Activated CD4-positive, alpha-beta memory T cell treated with anti-CD3 and anti-CD28 coated beads for 36 hours (primary cell): ENCODE measurements at places on chromosomes 12 and 14. TPM values are rescaled to one million over a fixed set of nuclear protein-coding genes. Genes with fewer than 3 reads are reported as not detected.
A peak's percentile ranks its signal among the peaks of the same experiment; 100 is the strongest.

The TEX52 gene
- 0.19 TPM for total RNA-seq

The RPL41 gene
- total RNA-seq = 5,251 TPM

The HOMEZ gene
- 12.3 TPM for total RNA-seq

The TBX3 gene
- not detected for total RNA-seq

The ST8SIA1 gene
- 9.6 TPM for total RNA-seq

The PRICKLE1 gene
- not detected for total RNA-seq

DNA sequence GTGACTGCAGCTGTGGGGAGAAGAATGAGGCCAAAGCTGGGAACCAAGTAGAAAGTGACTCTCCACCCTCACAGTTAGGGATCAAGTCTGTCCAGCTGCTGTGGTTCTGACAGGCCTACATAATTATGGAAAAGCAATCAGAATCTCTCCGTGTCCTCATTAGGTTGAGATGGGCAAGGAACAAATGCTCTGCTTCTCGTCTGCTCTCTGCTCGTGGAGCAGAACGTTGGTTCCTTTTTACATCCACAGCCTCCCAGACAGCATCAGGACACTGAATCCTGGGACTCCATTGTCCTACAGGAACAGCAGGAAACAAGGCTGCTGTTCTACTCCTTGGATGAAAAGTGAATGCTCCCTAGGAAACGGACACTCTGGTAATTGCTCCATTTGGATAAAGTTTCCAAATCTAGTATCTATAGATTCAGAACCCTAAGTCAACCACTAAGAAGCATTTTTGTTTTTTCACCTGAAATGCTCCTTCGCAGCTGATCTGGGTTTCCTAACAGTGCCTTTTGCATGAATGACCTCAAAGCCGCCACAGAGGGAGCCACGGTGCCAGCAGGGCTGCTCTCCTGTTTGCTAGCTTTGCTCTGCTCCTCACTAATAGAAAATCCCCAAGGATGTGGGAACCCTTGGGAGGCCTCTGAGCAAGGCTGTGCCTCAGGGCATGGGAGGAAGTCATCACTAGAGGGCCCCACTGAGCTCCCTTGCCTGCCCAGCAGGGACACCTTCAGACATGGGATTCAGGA, 102.0 kb downstream of the EGLN3 start:
- DNase-seq = peak; percentile 29

DNA sequence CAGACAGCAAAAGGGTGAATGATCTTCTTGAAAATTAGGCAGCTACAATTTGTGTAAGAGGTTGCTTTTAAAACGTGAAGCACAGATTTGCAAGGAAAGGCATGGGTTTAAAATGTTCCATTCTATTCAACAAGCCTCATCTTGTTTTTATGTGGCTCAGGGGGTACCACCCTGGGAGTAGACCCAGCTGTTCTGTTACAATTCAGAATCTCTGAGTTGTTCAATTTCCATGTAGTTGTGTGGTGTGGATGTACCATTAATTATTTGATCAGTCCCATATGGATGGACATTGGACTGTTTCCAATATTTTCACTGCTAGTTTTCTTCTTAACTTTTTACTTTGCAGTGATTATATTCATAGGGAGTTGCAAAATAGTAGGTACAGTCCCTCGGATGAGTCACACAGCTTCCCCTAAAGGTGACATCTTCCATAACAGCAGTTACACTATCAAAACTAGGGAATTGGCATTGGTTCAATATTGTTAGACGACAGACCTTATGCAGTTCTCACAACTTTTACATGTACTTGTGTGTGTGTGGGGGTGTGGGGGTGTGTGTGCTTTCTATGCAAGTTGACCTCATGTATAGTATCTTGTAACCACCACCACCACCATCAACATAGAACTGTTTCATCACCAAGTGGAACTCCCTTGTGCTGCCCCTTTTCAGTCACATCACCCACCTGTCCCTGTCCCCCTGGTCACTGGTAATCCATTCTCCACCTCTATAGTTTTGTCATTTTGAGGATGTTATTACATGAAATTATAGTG, 59.0 kb upstream of the CAPRIN2 start:
- no peak for DNase-seq

DNA sequence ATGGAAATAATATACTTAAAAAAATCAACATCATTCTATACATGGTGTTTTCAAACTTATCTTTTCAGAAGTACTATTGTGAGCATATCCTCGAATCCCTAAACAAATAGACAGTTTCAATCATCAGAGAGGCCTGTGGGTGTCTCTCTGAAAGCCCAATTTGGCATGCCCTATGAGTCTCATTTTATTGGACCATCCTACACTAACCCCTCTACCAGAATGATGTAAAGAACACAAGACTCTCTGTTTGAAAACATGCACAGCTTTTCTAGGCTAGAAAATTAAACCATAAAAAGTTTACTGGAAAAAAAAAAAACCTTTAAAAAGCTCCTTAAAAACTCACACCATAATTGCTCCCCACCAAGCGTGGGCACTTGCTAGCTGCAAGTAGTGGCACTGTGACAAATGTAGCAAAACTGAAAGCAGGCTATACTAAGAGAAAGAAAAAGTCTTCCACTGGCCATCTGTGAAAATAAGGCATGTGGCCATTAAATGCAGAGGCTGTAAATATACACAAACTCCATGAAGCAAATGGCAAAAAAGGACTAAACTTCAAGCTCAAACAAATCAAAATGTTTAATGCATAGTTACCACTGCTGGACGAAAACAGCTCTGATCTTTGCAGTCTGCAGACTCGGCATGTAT, 394.2 kb downstream of the SOX5 start:
- DNase-seq = no peak

GRCh38 chr12:76113800-76114757, 29.6 kb upstream of the NAP1L1 start:
- DNase-seq = no peak

DNA sequence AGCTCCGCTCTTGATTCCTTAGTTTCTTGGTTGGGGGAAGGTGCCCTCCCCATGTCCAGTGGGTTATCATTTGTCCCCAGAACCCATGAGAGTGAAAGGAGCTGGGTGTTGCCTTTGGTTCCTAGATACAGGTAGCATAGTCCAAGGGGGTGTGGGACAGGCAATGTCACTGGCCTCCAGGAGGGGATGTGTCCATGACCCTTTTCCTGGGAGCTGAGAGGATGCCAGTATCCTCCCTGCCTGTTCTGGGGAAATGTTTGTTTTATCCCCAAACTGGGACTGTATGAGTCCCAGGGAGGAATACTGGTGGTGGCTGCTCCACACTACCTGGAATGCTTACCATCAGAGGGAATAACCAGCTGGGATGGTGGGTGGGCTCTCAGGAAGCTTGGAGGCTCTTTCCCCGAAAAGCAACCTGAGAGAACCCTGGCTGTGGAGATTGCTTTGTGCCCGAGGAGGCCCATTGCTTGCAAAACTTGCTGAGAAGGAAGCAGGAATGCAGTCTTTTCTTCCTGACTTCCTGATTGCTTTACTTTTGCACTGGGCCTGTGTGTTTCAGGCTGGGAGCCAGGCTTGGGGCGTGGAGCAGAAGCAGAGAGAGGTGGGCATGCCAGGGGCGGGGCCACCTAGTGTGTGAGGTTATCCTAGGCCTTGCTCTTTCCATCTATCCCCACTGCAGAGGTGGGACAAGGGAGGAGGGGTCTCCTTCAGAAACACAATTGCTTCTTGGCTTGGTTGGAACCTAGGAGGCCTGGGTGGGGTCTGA, 715 bp upstream of the SLC10A1 start:
- no peak for DNase-seq

DNA sequence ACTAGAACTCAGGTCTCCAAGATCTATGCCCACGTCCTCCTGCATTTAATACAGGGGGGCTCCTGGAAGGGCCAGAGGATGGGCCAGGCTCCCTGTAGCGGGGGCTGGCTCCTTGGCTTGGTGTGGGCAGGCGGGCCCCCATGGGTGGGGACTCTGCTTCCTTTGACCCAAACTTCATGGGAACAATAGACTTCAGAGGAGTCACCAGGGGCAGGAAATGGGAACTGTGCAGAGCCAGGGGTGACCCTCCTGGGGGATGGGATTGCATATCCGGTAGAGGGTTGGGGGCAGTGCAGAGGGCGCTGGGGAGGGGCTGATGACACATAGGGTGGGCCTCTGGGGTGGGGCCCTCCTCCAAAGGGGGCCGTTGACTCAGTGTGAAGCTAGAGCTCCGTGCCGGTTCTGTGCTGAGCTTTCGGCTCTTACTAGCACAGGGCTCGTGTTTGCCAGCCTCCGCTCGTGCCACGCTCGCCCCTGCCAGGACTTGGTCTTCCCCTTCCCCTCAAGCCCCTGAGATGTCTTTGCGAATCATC, 4.6 kb downstream of the TEAD4 start:
- no peak for DNase-seq

DNA sequence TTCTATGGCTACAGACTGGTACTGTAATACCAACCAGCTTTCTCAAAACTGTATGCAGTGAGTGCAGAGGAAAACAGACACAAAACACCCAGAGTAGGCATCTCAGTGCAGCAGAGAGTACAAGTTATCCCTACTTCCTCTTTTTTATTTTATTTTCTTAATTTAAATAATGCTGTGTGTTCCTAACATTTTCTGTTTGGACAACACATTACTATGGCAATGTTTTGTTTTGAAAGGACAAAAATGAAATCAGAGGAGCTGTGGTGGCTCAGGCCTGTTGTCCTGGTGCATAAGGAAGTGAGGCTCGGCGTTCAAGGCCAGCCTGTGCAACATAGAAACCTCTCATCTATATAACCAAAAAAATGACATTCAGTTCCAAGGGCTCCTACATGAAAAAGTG, 33.7 kb upstream of the SELPLG start:
- DNase-seq = no peak

DNA sequence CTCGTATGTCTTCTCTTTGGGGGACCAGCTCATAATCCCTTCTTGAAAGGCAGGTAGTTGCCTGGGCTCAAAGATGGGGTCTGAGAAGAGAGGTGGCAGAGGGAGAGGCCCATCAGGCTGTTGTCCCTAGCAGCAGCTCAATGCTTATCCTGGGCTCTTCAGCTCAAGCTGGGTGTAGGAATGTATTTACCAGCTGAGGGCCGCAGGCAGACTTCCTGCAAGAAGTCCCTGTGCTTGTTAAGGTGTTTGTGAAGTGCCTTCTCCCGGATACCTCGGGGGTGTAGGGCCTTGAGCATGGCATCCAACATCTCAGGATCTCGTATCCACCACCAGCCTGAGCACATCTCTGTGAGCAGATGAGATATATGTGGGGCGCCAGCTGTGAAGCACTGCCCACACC, 29.4 kb downstream of the BAZ2A start:
- no peak for DNase-seq

DNA sequence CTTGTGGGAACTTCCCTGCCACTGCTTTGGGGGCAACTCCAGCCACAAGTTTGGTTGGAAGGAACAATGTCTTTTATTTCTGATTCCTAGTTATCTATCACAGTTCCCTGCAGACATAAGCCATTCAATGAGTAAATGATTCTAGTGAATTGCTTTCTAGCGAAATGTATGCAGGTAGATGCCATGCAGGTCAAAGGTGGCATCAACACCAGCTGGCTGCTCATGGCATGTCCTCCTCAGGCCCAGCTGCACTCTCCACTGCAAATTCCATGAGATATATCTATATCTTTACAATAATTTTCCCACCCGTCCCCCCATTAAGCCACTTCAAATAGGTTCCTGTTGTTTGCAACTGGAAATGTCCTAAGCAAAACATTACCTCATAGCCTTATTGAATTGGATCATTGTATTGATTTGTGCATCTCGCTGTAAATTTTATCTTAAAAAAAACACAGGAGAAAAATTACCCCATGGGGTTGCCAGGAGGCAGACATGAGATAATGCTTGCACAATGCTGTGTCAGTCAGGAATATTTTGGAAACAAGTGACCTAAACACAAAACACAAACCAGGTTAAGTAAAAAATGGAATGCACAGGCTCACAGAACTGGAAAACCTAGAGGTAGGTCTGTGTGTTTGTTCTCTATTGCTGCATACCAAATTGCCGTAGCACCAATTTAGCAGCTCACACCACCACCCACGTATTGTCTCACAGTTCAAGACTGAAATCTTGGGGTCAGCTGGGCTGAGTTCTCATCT, 32.8 kb upstream of the TXNRD1 start:
- DNase-seq = no peak

DNA sequence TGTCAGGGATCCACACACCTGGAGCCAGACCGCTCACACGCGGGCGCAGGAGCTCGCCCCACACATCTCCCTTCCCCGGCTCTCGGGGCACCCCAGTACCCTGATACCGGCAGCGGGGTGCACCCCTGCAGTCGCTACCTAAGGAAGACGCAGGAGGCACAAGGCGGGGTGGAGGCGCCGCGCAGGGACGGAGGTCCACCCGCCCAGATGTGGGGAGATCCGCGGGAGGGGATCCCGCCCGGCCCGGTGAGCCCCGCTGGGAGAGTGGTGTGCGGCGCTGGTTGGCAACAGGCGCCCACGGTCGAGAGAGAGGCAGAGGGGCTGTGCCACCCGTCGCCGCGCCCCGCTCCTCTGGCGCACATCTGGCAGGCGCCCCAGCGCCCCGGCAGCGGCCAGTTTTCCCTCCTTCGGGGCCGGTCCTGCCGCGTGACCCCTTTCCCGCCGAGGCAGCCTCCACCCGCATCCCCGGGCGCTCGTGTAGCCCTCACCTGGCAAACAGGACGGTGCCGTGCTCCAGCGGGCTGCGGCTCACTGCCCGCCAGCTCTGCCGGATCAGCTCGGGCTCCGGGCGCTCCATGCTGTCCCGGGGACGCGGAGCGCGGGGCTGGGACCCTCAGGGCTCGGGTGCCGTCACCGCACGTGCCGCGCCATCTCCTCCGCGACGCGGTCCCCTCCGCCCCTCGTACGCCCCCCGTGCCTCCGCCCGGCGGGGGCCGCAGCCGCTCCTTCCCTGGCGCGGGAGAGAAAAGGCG, 469 bp downstream of the NGB start:
- no peak for DNase-seq

DNA sequence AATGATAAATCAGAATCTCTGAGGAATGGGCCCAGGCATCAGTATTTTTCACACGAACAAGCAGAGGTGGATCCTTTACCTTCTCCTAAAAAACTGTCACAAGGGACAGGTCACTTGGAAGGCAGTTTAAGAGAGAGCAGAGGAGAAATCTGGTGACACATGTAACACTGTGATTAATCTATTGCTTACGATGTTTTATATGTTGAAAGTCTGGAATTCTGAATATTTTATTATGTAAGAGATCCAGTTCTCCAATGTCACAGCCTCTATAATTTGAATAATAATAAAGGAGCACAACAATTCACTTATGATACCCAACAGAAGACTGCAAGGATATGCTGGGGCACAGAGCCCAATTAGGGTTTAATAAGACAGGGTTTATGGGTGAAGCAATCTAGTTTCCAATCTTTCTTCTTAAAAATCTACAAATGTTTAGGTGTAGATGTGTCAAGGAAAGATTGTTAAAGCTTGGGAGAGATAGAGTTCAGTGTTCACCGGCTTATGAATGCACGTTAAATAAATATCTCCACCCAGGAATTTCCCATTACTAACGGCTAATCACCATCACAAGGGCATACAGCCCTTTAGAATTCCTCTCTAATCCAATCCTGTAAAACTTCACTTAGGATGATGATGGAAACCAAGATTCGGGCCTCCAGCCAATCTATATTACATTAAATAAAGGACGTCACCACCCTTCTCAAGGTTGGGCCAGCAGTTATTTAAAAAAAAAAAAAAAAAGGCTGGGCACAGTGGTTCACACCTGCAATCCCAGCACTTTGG, 23.4 kb downstream of the DUSP16 start:
- no peak for DNase-seq
